ENCODE measurements at places on chromosomes 11 and 22.

DNA sequence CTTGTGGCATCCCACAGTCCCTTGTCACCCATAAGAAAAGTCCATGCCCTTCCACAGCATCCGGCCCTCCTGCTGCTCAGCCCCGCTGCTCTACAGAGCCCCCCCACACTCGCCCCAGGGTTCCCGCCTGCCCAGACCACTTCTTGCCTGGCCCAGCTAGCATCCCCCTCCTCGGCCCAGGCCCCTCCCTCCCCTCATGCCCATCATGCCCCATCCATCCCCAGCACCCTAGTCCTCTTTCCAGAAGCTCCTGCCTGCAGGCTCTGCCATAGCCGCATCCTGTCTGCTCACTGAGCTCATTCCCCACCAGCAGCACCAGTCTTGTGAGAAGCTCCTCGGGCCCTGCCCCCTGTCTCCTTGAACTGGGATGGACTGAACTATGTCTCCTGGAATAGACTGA lies 54.4 kb downstream of the LINC01488 start:
- DNase-seq = no peak

- no peak for DNase-seq
These were observed 15.0 kb downstream of the SLC43A1 start for GRCh38 chr11:57500515-57500914.

DNA sequence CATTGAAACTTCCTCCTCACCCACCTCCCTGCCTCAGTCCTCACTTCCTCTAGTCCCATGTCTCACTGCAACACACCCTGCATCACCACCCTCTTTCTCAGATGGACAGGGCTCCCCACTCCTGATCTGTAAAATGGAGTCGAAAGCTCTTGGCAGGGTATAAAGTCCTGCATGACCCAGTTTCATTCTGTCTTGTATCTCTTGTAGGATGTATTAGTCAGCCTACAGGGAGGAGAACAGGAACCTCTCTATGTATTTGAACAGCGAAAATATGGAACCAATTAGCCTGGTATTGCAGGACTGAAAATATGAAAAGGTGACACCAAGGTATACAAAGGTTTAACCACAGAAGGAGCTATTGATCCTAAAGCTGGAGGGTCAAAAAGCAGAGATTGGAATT lies 156.9 kb upstream of the SNX19 start:
- DNase-seq = no peak

DNA sequence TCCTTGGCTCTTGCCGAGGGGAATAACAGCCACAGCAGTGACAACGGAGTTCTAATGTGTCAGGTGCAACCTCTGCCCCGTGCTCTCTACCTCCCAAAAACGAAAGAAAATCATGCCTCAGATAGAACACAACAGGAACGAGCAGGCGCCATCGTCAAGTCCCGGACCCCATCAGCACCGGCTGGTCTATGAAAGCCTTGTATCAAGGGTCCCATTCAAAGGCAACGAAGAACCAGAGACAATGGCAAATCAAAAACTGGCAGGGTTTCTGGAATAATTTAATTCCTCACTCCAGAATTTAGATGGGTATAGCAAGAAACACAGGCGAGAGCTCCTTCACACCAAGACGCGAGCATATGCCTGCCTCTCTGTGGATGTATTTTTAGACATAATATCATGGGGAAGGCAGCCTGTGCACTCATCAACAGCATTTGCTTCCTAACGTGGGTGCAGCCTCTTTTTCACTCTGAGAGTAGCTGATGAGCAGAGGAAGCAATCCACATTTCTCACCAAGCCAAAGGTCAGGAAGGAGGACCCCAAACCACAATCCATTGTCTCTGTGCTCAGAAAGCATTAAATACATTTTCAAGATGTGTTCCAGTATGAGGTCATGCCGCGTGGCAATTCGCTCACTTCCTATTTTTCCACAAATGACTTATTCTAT lies 193.4 kb upstream of the BLID start:
- DNase-seq = no peak

- DNase-seq = no peak
These were observed 1.1 kb downstream of the CREB3L1 start for GRCh38 chr11:46278387-46279125.

GRCh38 chr22:49153921-49154320 lies 673.8 kb downstream of the BRD1 start:
- no peak for DNase-seq

DNA sequence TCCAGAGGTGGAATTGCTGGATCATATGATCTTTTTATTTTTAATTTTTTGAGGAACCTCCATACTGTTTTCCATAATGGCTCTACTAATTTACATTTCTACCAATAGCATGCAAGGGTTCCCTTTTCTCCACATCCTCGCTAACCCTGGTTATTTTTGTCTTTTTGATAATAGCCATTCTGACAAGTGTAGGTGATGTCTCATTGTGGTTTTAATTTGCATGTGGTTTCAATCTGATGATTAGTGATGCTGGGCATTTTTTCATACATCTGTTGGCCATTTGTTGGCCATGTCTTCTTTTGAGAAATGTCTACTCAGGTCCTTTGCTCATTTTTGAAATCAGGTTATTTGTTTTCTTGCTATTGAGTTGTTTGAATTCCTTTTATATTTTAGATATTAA lies 15.4 kb upstream of the OR4D5 start:
- DNase-seq = no peak
